ENCODE measurements at places on chromosomes 13 and 19. TPM values are rescaled to one million over a fixed set of nuclear protein-coding genes. Genes with fewer than 3 reads are reported as not detected.

- DNase-seq: no peak
Measured at GRCh38 chr19:4134351-4134750, 10.4 kb upstream of the MAP2K2 start.

- DNase-seq: no peak
Measured at GRCh38 chr19:15550929-15551292, 42.6 kb downstream of the CYP4F22 start.

- DNase-seq: no peak
Measured at GRCh38 chr13:110310541-110311442, 3.7 kb downstream of the COL4A2 start.

DNA sequence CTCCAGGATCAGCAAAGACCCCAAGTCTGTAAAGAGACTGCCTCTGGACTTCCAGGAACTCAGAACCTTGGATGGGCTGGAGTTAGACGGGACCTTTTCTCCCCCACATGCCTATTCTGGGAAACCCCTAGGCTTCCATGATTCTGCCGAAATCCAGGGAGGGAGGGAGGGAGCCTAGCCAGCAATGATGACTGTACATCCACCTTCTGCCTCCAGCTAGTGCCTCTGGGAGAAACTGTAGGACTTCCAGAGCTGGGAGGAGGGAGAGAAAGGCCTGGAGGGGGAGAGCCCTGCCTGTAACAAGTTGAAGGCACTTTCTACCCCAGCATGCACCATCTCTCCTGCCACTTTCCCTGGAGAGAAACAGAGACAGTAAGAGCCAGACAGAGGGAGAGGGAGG, 6.0 kb upstream of the HAS1 start:
- no peak for DNase-seq

GRCh38 chr13:44661936-44662335, 85.8 kb upstream of the TSC22D1 start:
- no peak for DNase-seq

DNA sequence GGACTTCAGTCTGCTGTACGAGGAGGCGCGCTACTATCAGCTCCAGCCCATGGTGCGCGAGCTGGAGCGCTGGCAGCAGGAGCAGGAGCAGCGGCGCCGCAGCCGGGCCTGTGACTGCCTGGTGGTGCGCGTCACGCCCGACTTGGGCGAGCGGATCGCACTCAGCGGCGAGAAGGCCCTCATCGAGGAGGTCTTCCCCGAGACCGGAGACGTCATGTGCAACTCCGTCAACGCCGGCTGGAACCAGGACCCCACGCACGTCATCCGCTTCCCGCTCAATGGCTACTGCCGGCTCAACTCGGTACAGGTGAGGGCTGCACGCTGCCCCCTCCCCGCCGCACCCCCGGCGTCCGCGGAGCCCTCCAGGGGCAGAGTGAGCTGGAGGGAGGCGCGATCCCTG, 14.6 kb downstream of the KCTD15 start:
- DNase-seq: no peak

DNA sequence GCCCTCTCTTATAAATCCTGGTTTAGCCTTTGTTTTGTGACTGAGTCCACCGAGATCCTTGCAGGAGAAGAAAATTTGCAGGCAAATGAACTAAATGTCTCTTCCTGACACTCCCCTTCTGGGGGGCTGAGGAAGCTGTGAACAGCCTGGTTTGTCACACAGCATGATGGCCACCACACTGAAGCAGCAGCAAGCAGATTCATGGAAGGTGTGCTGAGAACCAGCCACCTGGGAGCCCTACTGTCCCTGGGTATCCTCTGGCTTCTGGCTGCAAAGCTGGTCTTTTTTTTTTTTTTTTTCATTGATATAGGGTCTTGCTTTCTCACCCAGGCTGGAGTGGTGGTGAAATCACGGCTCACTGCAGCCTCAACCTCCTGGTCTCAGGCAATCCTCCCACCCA, 11.2 kb downstream of the MRPS12 start:
- no peak for DNase-seq

DNA sequence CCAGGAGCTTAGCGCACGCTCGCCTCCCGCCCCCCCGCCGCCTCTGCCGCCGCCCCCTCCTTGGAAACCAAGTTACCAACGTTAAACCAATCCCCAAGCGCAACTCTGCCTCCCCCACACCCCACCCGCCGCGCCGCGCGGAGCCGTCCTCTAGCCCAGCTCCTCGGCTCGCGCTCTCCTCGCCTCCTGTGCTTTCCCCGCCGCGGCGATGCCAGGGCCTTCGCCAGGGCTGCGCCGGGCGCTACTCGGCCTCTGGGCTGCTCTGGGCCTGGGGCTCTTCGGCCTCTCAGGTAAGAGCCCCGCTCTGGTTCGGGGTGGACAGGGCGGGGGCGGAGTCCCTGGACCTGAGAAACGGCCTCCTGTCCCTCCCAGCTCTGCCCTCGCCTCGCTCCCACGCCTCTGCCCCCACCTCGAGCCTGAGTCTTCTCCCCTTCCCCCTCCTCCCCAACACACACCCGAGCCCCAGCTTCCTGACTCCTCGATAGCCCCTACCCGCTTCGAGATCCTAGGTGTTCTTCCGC, at the start of gene ICAM5:
TSS of gene ICAM5 (plus strand) at position 117 of the 521 bp plus-strand sequence. CDS start at position 209, 92 bp downstream.
- no peak for DNase-seq

DNA sequence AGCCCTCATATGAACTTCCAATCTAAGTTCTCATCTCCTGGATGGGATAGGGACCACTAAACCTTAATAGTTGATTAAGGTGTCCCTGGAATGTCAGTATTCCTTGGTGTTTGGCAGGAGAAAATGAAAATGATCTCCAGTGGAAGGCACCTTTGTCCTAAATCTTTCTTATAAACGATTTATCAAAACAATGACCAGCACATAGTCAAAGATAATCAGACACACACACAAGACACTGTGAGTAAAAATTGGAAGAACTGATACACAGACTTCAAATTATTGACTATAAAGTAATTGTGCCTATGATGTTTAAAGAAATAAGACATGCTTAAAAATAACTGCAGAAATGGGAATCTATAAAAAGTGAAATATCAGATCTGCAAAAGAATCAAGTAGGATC, 13.7 kb downstream of the CEBPA start:
- DNase-seq: no peak

DNA sequence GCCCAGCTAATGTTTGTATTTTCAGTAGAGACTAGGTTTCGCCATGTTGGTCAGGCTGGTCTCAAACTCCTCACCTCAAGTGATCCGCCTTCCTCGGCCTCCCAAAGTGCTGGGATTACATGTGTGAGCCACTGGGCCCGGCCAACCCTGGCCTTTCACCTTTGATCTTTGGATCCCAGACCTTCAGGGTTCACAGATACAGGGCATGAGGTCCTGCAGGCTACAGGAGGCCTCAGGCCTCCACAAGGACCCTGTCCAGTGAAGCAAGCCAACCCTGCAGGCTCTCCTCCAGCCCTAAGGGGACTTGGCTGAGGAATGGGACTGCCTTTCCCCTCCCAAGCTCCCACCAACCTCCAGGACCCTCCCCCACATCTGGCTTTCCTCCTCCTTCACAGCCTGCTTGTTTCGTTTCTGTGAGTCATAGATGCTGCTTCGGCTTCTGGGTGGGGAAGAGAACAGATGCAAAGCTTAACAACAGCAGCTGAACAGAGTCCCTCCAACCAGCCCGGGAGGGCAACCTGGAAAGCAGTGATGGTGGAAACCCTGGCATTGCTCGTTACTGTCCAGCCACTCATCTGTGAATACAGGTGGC, 11.8 kb downstream of the ARHGEF18 start:
- DNase-seq: peak; percentile 21

DNA sequence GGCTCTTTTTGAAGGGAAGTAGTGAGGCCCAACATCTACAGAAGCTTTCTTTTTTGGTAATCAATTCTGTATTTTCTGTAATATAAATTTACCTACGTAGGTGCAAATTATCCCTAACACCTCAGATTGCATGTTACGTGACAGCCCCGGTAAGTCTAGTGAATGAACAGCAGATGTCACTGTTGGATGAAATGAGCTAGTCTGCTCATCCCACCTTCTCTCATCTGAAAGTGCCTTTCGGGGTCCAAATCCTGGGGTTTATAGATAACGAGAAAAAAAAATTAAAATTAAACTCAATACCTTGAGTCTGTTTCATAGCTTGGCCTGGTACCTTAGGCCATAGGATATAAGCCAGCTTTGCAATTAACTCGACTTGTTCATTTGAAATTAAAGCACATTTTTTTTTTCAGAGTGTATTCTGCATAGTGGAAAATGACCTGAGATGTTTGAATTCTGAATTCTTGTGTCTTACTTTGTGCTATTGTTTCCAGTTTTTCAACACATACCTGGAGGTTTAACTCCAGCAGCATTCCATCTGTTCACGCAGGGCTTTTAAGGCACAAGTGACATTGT, 548.2 kb downstream of the GPC5 start:
- no peak for DNase-seq

- no peak for DNase-seq
Measured at GRCh38 chr13:51759240-51759639, 44.7 kb downstream of the DHRS12 start.

GRCh38 chr19:13839130-13839937, 37.6 kb upstream of the NANOS3 start:
- no peak for DNase-seq

DNA sequence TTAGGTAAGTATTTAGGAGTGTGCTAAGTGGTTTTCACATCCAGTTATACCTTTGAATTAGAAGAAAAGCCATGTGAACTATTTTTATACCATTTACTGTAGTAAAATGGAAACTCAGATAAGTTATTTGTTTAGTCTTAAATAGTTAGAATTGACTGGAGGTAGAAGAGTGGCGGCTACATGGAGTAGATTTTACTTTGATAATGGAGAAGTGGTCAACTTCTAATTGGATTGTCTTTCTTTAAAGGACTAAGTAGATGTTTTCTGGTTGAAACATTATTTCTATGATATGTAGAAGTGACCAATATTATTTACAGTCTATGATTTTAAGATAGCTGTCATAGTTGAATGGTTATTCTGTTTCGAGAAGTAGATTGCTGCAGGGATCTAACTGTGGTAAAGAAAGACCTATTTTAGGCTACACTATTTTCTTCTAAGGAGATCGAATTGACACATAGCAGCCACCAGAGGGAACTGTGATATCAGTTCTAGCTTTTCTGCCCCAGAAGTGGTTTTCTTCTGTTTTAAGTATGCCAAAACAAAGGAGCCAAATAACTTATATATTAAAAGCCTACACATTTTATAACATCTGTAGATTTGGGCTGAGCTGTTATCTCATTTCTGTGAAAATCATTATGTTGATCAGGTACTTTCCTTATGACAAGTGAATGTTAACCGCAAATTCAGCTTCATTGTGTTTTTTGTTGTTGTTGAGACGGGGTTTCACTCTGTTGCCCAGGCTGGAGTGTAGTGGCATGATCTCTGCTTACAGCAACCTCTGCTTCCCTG, 26.1 kb downstream of the ZMYM2 start:
- DNase-seq: no peak

DNA sequence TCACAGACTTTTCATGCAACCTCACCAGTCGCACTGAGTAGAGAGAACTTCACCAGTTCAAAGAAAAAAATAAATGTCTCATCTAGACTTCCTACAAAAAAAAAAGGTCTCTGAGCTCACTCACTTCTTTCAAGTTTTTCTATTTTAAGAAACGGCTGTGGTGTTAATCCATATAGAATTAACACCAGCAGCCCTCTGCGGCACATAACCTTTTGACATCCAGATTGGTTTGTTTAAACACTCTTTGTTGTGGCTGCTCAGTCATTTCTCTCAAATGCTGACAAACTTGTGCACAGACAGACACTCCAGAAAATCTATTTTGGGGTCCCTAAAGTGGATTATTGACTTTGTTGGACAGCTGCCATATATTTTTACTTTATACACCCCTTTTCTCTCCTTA, 874.9 kb downstream of the EFNB2 start:
- no peak for DNase-seq

GRCh38 chr13:29903996-29904395, 53.6 kb upstream of the UBL3 start:
- no peak for DNase-seq

- no peak for DNase-seq
Measured at GRCh38 chr13:111844682-111845081, 222.3 kb upstream of the SOX1 start.

- no peak for DNase-seq
Measured at GRCh38 chr19:29393915-29394460, 131.8 kb upstream of the VSTM2B start.

DNA sequence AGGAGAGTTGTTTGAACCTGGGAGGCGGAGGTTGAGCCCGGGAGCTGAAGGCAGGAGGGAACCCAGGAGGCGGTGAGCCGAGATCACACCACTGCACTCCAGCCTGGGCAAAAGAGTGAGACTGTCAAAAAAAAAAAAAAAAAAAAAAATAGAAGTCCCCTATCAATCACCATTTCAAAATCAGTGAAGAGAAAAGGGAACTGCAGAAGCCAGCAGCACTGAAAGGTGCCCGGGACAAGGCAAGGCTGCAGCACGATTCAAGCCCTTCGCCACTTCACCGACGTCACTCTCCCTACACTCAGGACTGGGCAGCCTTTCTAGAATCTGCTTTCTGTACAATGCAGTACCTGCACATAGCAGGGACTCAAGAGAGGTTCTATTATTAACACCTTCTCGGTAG, 21.9 kb upstream of the USP12 start:
- DNase-seq: no peak

GRCh38 chr13:33111414-33112110, 95.3 kb downstream of the KL start:
- no peak for DNase-seq

DNA sequence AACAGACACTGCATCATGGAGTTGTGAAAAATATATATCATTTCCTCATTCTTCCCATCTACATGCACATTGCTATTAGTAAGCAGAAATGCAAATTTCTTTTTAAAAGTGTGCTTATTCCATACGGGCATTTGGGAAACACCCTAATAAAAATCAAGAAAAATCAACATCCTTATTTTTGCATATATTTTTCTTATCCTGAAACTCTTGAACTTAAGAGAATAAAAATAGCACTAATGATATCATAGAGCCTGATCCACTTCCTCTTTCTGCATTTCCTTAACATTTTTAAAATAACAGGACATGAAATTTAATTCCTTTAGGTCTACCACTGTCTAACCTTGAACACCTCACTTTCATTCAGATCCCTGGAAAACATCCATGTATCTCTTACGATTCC, 123.3 kb downstream of the VWA8 start:
- DNase-seq: no peak

- no peak for DNase-seq
Measured at GRCh38 chr13:87535911-87536310, 135.3 kb upstream of the SLITRK5 start.

SKA3 gene
- total RNA-seq: 16.7 TPM

RNF17 gene
- not detected for total RNA-seq

ZNF730 gene
- 15.2 TPM for total RNA-seq

CDC42EP5 gene
- total RNA-seq: 31.4 TPM

CCL25 gene
- total RNA-seq: not detected

MISP3 gene
- total RNA-seq: 0.21 TPM

B3GNT3 gene
- 5.7 TPM for total RNA-seq
